Activated T-helper 9 cell treated with anti-CD3 and anti-CD28 coated beads, Interleukin-2, amount 50 U/mL, for 16 hours (primary cell): ENCODE measurements at places on chromosomes 6 and 20.

GRCh38 chr6:12233693-12234571 is 56.2 kb upstream of the EDN1 start:
- no peak for DNase-seq

DNA sequence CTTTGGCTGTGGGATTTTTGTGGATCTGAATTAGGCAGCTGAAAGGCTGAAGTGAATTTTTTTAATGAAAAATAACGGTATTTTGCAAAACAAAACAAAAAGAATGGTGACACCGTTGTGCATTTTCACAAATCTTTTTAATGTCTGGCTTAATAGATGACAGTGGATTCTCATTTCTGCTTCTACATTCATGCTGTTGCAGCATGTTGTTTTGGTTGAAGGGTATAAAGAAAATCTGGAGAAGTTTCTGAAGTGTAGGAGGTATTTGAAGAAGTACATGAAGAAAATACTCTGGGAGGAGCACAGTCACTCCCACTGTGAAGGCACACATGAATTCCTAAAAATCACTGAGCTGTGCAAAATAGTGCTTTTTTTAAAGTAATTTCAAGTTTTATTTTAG is 3.1 kb upstream of the MAP3K5 start:
- DNase-seq, result no peak

- no peak for DNase-seq
These were observed 23.6 kb downstream of the CDC5L start for GRCh38 chr6:44411141-44411540.

DNA sequence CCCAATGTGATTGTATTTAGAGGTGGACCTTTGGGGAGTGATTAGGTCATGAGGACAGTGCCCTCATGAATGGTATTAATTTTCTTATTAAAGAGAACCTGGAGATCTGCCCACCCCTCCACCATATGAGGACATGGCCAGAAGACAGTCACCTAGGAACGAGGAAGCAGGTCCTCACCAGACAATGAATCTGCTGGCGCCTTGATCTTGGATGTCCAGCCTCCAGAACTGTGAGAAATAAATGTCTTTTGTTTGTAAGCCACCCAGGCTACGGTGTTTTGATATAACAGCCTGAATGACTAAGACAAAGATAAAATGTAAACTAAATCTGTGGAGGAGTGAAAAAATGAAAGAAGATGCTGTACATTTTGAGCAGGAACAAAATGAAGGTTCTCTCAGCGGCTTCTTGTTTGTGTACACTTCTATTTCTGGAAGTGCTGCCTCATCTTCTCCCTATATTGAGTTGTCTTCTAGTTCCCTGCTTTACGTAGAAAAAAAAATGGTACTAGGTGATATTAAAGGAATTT is 1.5 kb upstream of the IPCEF1 start:
- no peak for DNase-seq

- DNase-seq, result no peak
These were observed 56.5 kb upstream of the NRSN1 start for GRCh38 chr6:24069526-24069925.

DNA sequence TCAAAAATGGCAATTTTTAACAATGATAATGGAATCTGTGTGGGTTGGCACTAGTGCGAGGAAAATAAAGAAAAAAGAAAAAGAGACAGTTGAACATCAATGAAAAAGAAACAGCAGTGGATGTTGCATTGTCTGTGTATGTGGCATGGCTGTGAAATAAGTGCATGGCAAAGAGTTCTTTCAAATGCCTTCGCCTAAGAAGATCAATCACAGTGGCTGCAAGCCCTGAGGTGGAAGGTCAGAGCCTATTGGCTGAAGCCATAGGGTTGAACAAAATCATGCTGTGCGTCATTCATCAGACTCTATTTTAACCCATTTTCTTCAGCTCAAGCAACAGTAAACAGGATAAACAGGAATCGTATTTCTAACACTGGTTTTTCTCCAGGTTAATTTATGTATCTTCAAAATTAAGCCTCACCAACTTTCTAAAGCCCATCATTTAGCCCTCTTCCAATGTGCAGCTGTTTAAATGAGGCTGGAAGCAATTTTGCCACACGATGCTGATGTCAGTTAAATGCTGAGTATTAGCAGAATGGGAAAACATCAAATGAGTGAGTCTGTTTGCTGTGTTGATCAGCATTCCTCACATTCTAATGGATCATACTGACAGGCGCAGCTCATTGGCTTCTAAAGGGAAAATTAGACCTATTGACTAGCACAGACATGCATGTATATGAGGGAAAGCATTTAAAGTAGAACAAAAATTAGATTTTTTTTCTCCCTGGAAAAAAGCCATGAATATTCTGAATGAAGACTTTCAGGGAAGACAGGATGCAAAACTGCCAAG is 955.9 kb upstream of the EYS start:
- no peak for DNase-seq

DNA sequence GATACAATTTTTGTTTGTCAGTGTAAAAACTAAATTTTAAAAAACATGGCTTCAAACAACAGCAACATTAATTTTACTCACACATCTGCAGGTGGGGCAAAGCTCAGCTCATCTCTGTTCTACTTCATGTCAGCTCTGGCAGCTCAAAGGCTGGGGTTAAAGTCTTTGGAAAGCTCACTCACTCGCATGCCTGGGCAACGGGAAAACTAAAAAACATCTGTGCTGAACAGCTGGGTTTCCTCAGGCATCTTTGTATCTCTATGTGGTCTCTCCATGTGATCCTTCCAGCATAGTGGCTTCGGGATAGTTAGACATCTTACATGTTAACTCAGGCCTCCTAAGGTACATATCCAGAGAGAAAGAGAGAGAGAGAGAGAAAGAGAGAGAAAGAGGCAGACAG is 499.6 kb downstream of the RFPL4B start:
- no peak for DNase-seq

DNA sequence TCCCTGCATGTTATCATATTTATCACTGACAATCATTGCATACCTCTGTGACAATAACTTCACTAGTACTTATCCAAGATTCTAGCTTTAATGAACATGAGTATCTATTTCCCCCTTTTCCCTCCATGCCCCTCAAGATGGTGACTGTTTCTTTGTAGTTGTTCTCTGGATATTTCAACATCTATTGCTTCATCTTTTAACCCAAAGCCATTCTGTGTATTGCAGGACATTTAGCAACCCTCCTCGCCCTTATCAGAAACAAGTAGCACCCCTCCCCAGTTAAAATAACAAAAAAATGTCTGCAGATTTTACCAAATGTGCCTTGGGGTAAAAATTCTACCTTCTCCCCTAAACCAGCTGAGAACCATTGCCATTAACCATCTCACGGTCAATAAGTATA is 979.8 kb upstream of the MANEA start:
- DNase-seq, result no peak

- DNase-seq, result no peak
These were observed 43.0 kb downstream of the TPD52L1 start for GRCh38 chr6:125196613-125197012.

DNA sequence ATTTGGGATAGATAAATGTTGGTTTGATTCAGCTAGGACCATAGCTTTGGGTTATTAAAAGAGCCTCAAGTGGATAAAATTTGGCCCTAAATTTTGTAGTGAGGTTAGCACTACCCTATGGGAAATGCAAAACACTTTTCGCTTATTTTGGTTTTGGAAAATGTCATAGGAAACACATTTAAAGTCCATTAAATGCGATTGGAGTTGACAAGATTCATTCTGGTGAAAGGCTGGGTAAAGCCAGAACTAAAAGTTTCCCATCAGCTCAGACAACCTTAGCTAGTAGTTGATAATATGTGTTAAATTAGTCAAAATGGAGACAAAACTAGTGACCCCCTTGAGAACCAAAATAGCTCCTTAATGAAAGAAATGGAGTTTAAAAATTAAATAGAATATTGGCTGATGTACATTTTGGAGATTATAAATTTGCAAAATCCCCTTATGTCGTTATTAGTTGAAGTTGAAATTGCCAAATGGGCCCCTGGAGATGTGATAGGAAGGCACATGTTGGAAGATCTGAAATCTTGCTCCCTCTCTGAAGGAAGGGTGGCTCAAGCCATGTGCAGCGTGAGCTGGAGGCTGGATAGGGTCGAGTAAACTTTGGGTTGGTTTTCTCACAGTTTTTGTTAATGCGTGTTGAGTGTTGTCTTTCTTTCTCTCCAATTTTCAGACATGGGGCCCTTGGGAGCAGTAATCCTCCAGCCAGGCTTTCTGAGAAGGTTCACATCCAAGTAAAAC is 72.8 kb downstream of the CD83 start:
- no peak for DNase-seq

DNA sequence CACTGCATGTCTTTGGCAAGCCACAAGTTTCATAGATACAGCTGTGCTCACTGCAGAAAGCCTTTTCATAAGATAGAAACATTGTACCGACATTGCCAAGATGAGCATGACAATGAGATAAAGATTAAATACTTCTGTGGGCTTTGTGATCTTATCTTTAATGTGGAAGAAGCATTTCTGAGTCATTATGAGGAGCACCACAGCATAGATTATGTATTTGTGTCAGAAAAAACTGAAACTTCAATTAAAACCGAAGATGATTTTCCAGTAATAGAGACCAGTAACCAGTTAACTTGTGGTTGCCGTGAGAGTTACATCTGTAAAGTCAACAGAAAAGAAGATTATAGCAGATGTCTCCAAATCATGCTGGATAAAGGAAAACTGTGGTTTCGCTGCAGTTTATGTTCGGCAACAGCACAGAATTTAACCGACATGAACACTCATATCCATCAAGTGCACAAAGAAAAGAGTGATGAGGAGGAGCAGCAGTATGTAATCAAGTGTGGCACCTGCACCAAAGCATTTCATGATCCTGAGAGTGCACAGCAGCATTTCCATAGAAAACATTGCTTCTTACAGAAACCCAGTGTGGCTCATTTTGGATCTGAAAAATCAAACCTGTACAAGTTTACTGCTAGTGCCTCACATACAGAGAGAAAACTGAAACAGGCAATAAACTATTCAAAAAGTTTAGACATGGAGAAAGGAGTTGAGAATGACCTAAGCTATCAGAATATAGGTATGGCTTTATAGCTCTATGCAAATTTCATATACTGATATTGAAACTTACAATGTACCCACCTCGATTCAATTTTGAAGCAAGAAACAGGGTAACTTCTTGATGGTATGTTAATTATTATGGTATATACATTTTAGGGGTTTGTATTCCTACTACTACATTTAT is 23.9 kb upstream of the BAG2 start:
- DNase-seq, result no peak

GRCh38 chr6:139109558-139109957 is 25.3 kb upstream of the HECA start:
- no peak for DNase-seq

DNA sequence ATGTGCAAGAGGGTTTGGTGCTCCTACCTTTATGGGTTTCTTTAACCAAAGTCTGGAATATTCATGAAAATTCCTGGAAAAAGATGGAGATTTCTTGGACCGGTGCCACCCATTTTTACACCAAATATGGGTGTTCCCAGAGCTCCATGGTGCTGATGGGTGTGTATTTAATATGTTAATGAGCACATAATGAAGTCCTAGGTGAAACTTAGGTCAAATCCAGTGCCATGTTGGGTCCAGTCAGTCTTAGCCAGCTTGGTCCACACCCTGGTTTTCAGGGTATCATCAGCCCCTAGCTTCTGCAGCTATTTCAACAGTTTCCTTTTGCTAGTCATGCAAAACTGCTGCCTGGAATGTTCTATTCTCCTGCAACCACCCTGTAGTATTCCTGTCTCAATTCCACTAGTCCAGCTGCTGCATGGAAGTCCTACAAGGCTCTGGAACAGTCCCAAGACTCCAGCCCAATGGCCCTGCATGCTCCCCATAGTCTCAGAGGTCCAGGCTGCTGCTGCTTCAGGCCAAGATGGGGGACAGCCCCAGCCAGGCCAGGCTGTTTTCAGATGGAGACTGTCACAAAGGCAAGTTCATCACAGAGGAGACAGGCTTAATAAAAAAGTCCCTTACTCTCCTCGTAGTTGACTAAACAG is 31.8 kb downstream of the CST9L start:
- DNase-seq, result no peak

- DNase-seq, result no peak
These were observed 94.8 kb downstream of the PTCHD4 start for GRCh38 chr6:48016020-48016755.

DNA sequence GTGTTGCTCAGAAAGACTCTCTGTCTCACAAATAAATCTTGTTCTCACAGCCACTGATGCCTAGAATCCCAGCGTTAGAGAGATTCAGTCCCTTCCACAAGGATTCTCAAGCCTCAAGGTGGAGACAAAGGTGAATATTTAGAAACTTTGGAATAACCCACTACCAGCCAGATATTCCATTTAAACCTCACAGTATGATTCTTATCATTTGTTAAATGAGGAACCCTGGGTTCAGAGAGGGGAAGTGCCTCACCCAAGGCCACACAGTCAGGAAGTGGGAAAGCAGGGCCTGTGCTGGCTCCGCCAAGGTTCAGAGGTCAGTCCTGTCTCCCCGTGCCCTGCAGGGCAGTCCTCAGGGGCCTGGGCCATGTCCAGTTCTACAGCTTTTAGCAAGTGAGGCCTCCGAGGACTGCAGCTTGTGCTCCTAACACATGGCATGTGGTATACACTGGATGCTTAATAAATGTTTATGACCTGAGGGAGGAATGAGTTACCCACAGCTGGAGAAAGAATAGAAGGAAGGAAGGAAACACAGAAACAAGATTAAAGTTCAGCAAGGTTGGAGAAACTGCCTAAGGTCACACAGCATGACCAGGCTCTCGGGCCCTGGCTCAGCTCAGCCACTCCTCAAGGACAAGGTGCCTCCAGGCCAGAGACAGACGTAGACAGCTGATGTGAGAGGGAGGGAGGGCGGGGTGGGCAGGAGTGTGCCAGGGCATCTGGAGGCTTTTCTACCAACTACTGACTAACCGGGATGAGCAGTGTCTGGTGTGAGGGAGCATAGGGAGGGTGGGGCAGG is 3.9 kb upstream of the TGM2 start:
- no peak for DNase-seq

DNA sequence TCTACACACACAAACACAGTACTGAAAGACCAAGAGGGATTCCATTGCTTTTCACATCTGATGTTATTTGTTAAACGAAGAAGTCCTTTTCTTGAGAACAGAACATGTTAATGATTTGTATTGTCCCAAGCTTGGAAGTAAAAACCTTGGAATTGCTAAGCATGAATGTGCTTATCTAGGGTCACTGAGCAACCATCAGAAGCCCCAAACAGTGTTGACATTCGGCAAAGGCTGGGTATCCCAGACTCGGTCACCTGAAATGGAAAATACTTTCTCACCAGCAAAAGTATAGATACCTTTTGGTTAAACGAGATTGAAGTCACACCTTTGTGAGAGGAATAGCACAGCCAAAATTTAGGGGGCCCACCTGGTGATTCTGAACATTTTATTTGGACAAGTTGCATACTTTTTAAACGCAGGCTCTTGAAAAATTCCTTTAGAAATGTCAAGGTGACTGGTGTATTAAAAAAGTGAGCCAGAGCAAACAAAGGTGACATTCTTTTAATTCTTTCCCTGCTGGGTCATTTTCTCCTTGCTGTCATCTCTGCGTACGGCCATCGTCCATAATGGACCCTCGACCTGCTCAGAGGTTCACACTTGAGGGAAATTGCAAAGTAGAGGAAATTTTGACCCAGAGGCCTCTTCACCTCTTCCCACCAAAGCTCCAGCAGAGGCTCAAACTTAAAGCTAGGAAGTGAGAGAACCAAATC is 95.8 kb upstream of the FOXA2 start:
- no peak for DNase-seq
